GM20000 (cell line): ENCODE measurements at places on chromosomes 12 and 14.

DNA sequence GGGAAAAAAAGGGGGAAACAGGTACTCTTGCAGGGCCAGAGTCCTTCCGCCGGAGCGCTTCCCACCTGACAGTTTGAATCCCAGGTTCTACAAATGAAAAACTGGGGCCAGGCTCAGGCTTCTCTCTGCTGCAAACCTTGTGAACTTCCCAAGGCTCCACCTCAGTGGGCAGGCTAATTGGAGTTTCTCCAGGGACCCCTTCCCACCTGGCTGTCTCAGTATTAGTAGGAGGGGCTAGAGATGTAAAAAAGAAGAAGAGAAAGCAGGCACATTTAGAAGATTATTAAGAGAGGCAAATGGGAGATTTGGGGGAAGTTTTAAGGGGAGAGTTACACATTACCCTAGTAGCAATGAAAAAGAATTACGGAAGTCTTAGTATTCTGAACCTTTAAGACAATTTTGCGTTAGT, 20.0 kb upstream of the CLEC2D start:
- peak; percentile 41 for DNase-seq

GRCh38 chr12:67925552-67925951, 63.7 kb upstream of the IFNG-AS1 start:
- DNase-seq = no peak

DNA sequence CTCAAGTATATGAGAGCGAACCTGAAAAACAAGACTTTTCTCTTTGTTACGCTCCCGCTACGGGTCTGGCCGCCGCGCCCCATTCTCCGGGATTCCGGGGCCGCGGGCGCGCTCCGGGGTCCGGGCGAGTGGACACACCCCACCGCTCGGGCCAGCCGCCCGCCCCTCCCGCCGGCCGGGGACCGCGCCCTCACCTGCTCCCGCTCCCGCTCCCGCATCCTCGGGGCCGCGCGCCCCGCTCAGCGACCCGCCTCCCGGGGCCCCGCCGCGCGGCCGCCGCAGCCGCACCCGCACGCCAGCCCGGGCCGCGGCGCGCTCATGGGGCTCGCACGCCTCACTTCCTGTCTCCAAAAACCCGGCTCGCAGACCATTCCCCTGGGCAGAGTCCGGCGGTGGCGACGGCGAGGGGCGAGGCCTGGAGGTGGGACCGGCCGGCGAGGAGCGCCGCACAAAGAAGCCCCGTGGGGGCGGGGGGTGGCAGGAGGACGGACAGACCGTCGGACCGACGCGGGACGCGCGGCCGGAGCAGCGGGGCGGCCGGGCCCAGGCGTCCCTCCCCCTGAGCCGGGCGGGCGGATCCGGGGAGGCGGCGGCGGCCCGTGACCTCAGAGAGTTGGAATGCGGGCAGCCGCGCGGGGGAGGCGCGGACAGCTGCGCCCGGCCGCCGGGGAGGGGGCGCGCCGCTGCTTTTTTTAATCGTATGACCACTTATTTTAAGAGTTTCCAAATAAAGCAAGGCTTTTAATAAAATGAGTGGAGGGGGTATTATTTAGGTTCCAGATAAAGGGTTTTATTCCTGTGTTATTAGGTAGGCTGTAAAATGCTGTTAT, at the start of gene PTPN21:
PTPN21 (minus strand) TSS at position 551 of the 830 bp plus-strand sequence. CDS start 4,590 bp downstream, outside the sequence.
- DNase-seq = peak; percentile 68

DNA sequence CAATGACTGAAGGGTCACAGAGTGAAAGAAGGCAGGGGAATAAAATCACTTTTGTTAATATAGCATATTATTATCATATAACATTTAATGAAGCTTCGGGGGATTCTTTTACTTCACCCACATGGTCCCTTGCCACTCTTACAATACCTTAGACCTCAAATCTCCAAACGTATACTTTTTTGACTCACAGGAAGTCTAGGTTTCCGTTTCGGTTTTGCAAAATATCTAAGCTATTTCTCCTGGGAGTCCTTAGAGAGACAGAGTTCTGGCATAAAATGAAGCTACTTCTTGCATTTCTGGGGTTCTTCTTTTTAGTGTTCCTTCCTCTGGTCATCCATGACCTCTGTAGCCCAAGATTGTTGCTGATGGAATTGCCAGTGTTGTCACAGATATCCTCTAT, 590.5 kb upstream of the ATP2B1 start:
- peak; percentile 15 for DNase-seq

GRCh38 chr14:102103062-102103695, 16.3 kb upstream of the HSP90AA1 start:
- no peak for DNase-seq

- no peak for DNase-seq
Measured at GRCh38 chr12:119802472-119802871, 74.6 kb downstream of the CIT start.

DNA sequence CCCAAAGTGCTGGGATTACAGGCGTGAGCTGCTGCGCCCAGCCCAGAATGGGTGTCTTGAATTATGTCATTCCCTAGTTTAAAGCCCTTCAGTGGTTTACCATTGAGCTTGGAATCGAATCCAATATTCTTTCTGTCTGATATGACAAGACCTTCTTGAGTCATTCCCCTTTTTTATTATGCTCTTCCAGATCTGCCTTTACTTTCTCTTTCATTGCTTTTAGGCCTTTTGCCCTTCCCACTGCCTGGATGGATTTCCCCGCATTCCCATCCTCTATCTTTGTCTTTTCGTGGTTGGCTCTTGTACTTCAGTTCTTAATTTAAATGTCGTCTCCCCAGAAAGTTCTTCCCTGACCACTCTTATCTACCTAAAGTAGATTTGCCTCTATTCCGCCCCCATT, 1.6 kb downstream of the TRAFD1 start:
- DNase-seq = no peak

GRCh38 chr14:32601069-32601468, 272.0 kb downstream of the AKAP6 start:
- DNase-seq = no peak

DNA sequence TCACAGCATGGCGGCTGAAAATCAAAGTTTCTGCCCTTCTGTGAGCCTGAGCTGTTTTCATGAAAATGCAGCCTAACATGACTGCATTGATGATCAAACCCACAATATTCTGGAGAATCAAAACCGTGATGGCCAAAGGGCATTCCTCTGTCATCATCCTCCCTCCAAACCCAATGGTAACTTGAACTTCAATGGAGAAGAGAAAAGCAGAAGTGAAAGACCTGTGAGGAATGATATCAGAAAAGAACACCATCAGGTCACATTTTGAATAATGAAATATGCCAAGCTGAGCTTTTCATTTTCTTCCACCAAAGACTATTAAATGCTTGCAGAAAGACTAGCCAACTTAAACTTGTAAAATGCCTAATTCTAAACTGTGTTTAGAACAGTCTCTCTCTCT, 8.1 kb downstream of the KCNJ8 start:
- DNase-seq = no peak

DNA sequence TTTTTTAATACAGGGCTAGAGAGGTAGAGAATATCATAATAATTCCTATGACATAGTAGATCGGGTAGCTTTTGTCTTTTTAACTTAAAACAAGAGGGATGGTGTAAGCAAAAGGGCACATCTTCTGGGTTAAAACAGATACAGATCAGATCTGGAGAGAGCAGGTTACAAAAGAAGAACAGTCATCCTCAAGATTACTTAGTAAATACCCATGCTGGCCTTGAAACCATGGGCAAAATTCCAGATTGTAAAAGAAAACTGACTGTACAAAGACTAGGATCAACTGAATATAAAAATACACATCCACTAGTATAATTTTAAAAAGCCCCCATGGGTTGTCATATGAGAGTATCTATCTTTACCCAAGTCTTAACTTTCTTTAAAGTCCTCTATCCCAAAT, 76.7 kb downstream of the MED13L start:
- DNase-seq = no peak

DNA sequence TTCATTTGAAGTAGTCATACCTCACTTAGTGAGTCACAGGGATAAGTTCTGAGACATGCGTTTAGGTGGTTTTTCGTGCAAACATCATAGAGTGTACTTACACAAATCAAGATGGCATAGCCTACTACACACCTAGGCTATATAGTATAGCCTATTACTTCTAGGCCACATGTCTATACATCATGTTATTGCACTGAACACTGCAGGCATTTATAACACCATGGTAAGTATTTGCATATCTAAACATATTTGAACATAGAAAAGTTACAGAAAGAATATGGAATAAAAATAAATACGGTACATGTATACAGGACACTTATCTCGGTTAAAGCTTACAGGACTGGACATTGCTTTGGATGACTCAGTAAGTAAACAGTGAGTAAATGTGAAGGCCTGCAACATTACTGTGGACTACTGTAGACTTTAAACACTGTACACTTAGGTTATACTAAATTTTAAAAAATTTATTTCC, 670.6 kb downstream of the SLC16A7 start:
- no peak for DNase-seq

- DNase-seq = no peak
Measured at GRCh38 chr12:52524898-52525591, 4.9 kb upstream of the KRT5 start.

GRCh38 chr14:23641915-23642588, 5.9 kb downstream of the DHRS2 start:
- no peak for DNase-seq

DNA sequence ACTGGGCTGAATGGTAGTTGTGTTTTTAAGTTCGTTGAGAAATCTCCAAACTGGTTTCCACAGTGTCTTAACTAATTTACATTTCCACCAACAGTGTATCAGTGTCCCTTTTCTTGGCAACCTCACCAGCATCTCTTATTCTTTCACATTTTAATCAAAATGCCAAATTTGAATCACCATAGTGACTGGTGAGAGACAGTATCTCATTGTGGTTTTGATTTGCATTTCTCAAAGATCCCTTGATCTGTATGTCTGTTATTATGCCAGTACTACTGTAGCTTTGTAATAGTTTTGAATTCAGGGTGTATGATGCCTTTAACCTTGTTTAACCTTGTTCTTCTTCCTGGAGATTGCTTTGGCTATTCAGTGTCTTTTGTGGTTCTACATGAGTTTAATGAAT, 2.2 kb upstream of the EIF2S3B start:
- no peak for DNase-seq

- no peak for DNase-seq
Measured at GRCh38 chr14:78182722-78183121, 12.5 kb downstream of the NRXN3 start.

DNA sequence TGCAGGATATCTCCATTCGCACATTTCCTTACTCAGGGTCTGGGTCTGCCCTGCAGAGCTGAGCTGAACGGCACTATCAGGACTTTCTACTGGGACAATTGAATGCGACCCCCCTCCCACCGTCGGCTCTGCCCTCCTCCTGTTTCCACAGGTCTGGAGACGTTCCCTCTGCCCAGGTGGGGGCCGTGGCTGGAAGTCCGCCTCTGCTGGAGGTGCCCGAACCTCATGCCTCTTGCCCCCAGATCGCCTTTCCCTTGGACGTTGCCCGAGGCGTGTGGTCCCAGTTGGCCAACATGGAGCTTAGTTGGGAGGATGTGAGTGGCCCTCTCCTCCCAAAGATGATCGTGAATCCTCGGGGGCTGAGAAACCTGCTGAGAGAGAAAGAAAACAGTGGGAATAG, 21.2 kb upstream of the KLC1 start:
- DNase-seq = no peak

GRCh38 chr12:107564946-107565345, 120.7 kb upstream of the PWP1 start:
- DNase-seq = no peak

DNA sequence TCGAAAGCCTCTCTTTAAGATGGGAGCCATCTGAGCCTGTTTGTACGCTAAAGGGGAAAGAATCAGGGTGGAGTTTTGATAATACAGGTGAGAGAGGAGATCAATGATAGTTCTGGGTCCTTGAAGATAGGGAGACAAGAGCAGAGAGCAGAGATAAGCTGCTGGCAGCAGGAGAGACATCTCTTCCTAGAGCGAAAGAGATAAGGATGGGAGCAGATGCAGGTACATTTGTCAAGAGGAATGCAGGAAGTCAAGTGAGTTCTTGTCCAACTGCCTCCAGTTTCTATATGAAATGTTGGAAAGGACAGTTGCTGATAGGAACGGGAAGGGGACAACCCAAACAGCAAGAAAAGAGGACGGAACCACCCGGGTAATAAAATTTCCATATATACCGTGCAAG, 24.7 kb upstream of the HIF1A start:
- DNase-seq = no peak

DNA sequence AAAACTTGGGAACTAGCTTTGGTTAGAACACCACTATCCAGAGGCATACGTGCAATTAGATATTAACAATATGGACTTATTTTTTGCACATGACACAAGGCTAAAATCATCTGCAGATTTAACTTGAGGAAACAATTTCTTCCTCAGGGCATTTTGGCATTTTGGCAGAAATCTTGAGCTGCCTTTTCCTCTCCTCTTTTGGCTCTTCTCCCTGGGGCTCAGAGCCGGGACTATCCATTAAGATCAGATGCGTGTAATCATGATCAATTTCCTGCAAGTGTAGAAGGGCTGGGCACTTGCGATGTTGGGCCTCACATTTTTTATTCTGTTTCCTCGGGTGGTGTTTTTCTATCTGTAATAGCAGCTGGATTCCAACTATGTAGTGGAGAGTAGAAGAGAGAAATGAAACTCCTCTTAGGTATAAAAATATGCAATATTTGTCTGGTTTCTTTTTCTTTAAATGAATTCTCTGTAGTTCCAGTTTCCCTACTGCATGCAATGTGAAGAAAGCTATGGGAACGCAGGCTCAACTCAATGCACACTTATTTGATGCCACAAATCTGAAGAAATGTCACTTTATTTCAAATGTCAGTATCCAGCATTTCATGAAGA, 1010.8 kb downstream of the FLRT2 start:
- no peak for DNase-seq
